ENCODE measurements at places on chromosomes 4 and X.

DNA sequence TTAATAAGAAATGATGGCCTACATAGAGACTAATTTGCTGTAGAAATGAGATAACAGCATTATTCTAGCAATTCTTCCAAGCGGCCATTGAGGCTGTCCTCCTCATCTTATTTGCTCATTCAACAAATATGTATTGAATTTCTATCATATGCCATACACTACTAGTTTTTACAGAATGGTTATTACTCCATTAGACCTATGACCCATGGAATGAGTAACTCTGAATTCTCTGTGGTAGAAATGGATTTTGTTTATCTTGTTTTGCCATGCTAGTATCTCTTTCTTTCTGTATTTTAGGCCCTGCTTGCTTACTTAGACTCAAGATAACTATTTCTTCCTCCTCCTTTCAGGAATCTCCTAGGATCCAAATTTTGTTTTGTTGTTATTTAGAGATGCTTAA is 103.5 kb downstream of the RPA4 start:
- DNase-seq: no peak

DNA sequence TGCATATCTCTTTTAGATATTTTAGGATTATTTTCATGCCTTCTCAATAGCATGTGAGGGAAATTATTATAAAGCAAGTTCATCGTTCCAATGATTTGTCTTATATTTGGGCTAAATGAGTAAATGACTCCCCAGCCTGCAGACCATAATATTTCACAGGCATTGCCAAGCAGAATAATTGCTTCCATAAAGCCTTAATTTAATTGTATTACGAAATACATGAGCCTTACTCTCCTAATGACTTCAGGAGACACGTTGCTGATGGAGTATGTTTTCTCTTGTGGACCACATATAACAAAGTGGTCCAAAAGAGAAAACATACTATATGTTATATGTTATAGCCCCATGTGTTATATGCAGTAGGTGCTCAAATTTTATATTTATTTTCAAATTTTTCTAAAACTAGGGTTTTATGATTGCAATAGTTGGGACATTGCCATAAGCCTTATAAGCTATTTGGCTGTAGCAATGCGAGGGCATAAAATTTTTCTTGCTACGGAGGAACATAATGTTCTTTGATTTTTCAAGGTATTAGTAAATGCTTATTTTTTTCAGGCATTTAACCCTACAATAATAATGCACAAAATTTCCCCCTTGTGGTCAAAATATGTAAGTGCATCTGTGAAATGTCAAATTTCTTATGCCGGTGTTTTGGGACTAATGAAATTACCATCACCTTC is 26.2 kb upstream of the TMPRSS11D start:
- DNase-seq: no peak

DNA sequence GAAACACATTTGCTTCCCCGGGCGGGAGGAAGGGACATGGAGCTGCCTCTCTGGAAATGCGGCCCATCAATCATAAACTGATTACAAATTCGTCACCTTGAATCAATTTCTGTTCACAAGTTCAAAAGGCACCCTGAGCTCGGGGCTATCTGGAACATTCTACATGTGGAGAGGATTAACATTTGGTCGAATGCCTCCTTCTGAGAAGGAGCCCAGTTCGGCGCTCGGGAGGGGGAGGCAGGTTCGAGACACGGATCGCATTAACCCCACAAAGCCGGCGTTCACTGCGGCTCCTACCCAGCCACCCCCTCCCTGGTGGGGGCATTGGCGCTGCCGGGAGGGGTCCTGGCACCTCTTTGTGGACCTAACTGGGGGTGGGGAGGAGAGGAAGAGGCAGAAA is 108.0 kb downstream of the CPZ start:
- DNase-seq: no peak

GRCh38 chr4:107131295-107131694 is 95.2 kb upstream of the DKK2 start:
- DNase-seq: no peak

- DNase-seq: no peak
These were observed 48.9 kb downstream of the MND1 start for GRCh38 chr4:153393397-153393796.

GRCh38 chrX:100409610-100410590 is at the start of gene PCDH19:
PCDH19 (minus strand) TSS chrX:100410273; CDS start chrX:100408597, 1,676 bp downstream.
- no peak for DNase-seq

DNA sequence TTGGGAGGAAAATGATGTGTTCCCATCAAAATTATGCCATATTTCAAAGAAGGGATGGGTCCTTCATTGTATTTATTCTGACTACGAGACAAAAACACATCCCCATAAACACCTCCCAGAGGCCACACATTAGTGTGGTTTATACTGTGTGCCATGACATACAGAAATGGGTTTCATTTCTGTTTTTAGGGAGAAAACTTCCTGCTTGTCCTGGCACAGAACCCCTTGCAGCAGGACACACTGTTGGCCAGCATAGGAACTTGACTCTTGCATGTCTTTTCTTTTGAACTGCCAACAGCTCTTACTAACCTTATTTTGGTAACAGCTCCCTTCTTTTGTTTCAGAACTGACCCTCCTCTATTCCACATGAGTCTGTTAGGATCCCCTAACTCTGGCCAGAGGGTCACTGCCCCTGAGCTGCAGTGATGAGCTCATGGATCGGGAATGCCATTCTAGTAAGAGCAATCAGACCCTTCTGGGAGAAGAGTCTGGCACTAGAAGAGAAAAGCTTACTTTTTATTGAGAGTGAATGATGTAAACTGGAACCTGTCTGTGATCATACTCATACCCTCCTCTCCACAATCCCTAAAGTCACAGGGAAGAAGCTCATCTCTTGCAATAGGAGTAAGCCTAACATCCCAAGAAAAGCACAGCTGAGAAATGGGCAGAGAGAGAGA is 86.4 kb downstream of the SMIM20 start:
- no peak for DNase-seq

GRCh38 chr4:155914782-155915181 is 11.3 kb downstream of the TDO2 start:
- no peak for DNase-seq

DNA sequence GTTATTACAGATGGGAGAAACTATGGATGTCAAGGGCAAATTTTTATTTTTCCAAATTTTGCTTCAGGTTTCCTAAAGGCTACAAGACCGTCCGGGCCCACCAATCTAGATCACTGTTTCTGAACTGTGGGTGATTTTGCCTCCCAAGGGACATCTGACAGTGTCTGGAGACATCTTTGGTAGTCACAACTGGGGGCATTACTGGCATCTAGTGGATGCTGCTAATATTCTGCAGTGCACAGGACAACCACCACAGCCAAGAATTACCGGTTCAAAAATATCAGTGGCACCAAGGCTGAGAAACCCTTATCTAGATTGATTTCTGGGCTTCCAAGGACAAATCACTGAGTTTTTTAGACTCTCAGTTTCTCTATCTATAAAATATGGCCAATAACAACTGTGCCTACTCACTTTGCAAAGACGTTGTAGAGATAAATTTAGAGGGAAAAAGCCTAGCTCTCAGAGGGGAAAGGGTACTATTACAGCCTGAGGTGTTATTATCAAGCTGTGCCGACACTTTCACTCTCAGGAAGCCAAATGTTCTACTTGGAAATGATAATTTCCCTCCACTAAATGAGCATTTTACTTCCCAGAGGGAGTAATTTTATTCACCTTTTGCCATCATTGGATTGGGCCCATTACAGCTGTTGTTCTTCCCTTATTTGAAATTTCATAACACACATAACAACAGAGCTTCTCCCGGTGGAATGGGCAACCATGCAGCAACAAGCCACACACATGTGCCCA is 442.1 kb downstream of the CENPC start:
- no peak for DNase-seq

DNA sequence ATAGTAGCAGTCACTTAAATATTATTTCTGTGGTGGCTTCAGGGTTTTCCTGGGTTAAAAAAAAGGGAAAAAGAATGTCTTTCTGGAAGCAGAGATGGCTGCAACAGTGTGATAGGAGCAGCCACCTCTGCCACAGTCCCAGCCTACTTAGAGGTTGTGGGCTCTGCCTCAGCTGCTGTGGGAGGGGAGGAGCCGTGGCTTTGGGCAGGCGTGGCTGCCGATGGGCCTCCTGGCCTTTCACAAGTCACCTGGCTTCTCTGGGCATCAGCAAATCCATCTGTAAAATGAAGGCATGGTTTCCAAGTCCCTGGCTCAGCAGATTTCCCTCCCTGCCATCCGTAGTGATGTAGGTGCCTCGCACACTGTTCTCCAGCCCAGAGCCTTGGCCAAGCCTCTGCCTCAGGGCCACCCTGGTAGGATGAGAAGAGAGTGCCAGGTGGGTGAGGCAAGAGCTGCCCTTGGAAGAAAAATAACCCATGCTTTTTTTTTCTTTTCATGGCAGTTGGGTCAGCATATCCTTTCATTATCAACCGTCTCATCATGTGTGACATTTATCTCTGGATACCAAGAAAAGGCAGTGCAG is 66.1 kb downstream of the PTTG2 start:
- no peak for DNase-seq

DNA sequence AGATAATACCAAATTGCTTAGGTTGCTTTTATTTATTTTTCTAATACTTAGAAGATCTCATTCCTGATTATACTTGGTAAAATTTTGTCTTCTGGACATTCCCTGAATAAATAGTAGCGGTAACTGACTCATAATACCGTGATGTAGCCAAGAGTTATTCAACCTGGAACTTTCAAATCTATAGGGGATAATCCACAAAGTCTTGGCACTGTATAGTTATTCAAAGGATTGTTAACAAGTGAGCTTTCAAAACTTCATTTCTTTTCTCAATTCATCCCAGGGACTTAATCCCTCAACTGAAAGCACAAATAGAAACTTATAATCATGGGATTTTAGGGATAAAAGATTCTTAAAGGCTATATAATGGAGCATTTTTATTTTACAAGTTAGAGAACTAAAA is 1383.3 kb downstream of the FAM133A start:
- no peak for DNase-seq

DNA sequence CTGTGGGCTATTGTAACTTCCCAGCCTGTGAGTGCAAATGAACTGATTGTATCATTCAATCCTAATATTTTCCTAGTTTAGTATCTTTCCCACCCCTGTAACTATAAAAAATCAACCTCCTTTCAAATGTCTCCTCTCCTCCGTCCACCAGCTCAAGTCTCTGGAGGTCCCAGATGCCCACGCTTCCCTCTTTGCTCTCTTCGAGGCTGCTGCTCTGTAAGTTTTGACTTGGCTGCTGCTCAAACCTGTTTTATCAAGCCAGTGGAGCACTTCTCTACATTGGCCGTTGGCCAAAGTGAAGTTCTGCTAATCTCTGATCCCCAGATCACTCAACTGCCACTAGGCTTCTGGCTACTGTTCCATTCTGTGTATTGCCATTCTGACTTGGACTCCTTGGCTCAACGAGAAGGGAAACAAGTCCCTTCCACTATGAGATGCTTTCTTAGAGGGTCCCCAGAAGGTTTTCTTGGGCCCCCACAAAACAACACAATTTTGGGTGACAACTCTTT is 60.7 kb upstream of the RAPGEF2 start:
- no peak for DNase-seq

DNA sequence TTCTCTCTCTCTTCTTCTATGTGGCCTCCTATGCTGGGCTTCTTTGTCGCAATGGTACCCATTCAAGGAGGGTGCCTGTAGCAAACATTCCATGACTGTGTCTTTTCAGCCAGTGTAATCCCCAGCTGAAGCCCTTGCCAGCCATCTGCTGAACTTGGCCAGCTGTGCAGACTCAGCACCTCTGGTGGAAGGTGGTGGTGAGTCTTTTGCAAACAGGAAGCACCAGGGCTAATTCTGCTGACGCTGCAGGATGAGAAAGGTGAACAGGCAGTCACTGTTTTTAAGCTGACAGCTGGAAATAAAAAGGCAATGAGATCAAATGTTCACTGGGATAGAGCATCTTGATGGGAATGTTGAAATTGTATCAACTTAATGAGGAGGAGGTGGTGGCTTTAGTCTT is 298.7 kb upstream of the CLNK start:
- no peak for DNase-seq

DNA sequence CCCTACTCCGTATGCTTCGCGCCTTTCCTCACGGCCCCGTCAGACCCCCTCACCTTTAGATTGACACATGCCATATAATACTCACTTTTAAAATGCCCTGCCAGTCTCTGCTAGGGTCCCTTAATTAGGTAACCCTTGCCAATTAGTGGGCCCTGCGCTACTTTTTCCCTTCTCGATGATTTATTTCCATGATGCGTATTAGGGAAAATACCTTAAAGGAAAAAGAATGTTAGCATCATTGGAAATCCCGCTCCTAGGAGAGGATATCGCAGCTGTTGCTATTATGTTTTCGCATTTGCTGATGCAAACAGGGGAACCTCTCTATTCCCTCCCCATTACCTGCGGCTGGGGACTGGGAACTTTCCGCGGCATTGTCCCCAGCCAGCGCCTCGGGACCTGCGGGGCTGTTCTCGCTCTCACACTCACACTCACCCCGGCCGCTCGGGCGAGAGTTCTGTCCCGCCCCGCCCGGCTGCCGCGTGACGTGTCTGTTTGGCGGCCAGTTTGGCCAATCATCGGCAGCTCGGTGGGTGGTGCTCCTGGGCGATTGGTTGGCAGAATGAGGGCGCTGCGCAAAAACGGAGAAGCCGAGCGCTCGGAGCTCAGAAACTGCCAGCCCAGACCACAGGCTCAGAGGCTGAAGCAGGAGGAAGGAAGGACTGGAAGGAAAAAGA is at the start of gene PCDH10:
Gene PCDH10, plus strand, starts transcription at position 605 of the 674 bp plus-strand sequence. CDS start 847 bp downstream, outside the sequence.
- DNase-seq: no peak

DNA sequence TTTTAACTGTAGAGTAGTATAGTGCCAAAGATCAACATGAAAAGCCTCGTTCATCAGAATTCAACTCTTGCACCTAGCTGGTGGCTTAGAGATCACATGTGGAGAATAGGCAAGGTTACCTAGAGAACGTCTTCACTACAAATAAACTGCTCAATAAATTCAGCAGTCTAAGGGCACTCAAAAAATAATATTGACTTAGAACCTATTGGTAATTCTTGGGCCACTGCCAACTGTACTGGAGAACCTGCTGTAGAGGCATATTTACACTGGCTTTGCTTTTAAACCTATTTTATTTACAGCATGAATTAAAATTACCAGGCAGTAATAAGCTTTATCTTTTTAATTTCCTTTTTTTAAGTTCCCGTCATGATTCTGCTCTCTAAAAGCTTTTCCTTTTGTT is 343.7 kb downstream of the PDHA2 start:
- no peak for DNase-seq

- no peak for DNase-seq
These were observed 16.8 kb downstream of the MAN2B2 start for GRCh38 chr4:6591781-6592180.

GRCh38 chr4:118905566-118905965 is 16.9 kb downstream of the SYNPO2 start:
- DNase-seq: no peak

GRCh38 chr4:74362347-74362746 is 2.6 kb upstream of the EREG start:
- no peak for DNase-seq

GRCh38 chr4:182822554-182822953 is 94.6 kb downstream of the DCTD start:
- DNase-seq: no peak

GRCh38 chrX:17488036-17488435 is 113.0 kb downstream of the NHS start:
- DNase-seq: no peak

DNA sequence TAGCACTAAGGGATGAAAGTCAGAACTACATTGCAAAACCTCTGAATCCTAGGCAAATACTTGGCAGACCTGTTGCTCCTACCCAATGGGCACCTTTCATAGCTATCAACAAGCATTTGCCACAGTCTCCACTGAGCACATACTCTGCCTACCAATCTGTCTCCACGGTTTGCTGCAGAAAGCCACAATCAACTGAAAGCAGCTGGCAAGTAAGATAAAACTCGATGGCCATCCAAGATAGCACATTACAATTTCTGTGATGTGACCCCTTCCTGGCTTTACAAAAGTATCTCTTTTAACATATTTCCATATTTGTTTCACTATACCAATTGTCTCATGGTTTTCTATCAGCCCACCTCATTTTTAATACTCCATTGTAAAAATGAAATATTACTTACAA is 1060.5 kb upstream of the INTU start:
- no peak for DNase-seq

Measured in GM12864 (cell line).